ENCODE measurements at places on chromosomes 7 and 10.

DNA sequence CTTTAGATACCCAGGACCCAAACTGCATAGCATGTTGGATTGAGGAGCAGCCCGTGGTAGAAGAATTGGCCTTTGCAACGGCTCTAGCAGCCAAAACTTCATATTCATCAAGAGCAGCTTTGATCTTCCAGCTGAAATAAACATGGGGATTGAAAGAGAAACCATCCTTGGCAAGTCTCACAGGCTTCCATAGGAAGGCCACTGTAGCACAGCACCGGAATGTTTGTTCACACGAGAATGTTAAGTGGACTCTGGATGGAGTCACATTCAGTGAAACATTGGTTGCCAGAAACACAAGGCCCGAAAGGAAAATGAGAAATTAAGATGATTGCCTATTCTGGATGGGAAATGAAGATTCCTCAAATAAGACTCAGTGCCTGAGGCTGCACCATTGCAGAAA, 97.4 kb downstream of the RAB18 start:
- DNase-seq: no peak

DNA sequence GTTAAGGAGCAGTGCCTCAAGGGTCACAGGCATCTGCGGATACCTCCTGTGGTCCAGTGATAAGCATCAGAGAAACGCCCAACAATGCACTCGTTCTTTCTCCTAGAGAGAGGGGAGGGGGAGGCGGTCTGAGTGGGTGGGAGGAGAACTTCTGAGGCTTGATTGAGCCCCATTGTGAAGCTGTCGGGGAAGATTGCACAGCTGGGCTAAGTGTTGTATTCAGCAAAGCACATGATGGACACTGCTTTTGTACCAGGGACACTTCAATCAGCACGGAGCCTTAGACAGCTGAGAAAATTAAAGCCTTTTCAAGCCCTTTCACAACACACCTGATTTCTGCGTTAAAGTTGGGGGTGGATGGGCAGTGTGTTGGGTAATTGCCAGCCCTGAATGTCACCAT, 230.3 kb upstream of the GHITM start:
- DNase-seq: no peak

DNA sequence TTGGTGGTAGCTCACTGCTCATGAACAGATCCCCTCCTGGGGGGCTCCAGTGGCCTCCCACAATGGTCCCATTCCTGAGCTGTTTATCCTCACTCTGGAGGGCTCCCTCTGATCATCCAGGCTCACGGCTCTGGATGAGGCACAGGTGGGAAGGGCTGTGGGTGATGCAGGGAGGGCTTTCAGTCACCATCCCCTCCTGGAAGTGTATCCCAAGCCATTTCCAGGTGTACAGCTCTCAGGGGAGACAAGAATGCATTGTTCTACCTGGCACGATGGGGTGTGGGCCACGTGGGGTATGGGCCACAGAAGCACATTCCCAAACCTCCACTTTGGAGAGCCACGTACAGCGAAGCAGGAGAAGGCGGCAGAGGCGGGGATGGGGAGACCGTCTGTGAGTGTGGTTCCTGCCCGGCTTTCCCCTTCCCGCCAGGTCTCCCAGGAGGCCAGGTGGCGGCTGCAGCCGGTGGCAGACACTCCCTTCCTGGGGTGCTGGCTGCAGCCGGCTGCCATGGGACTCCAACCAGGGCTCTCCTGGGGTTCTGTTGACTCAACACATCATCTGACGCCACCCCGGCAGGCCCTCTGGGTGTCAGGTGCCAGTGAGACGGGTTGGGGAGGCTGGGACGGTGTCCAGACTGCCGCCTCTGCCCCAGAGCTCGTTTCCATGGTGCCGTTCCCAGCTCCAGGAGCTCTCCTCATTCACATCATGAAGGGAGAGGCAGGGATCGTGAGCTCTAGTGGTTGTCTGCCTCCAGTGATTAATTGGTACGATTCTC, 169.7 kb upstream of the RHEB start:
- DNase-seq: no peak

GRCh38 chr10:68871731-68872342, 29.3 kb upstream of the DDX50 start:
- DNase-seq: no peak

DNA sequence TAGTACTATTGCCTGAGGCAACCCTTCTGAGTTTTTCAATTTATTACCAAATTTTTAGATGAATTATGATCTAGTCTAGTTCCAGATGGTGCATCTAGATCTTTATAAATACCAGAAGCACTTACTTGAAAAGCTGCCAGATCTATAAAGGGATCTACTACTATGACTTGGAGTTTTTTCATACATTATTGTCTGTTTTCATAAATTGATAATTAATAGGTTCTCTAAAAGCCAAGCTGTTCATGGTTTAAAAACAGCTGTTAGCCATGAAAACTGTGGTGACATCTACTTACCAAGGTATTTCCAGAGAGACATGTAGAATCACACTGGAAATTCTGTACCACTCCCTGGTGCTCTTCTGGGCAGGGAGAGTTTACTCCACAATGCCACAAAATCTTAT, 786.5 kb upstream of the C7orf33 start:
- no peak for DNase-seq

DNA sequence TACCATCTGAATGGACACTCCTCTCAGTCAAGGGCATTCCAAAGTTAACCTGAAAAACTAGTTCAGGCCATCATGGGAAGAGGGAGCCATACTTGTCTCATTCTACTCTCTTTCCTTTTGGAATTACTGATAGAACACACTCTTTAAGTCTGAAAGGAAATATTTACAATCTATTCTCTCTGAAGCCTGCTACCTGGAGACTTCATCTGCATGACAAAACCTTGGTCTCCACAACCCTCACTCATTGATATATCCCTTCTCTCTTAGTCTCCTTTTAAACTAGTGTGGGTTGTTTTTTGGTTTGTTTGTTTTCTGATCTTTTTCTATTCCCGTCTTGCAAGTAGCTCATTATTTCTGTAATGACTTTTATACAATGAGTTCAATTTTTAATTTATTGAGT, 169.5 kb downstream of the C1GALT1 start:
- no peak for DNase-seq

DNA sequence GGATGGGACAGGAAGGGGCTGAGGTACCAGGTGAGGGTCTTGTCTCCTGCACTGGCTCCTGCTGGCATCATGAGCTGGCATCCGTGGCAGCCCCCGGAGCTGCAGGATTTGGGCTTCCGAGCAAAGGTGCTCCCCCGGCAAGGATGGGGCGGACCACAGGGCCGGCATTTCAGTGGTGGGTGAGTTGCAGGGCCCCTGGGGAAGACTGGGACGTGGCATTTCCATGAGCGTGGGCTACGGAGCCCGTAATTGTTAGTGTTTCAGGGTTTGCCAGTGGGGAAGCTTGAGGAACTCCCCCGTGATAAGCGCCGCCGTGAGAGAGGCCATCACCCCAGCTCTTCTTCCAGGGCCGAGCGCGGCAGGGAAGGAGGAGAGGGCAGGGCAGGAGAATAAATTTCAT, 235.6 kb downstream of the MGMT start:
- no peak for DNase-seq

Measured in LoVo (cell line).